ENCODE measurements at places on chromosomes 6 and 20.

- H3K27ac ChIP-seq: peak overlapping the region; percentile 87
- no peak overlapping the region for H3K4me3 ChIP-seq
- H3K4me1 ChIP-seq: peaks cover 64% of the 10 kb centered on the region
- no peaks in the 10 kb centered on the region for H3K27me3 ChIP-seq
- H3K36me3 ChIP-seq: no peaks in the 10 kb centered on the region
Observed at GRCh38 chr20:22389836-22390542, 194.4 kb downstream of the FOXA2 start.

- H3K27ac ChIP-seq: no peak overlapping the region
- no peaks in the 10 kb centered on the region for H3K4me1 ChIP-seq
- H3K27me3 ChIP-seq: no peaks in the 10 kb centered on the region
- no peak overlapping the region for H3K4me3 ChIP-seq
Observed at GRCh38 chr6:75478929-75479328, 14.7 kb downstream of the FILIP1 start.

DNA sequence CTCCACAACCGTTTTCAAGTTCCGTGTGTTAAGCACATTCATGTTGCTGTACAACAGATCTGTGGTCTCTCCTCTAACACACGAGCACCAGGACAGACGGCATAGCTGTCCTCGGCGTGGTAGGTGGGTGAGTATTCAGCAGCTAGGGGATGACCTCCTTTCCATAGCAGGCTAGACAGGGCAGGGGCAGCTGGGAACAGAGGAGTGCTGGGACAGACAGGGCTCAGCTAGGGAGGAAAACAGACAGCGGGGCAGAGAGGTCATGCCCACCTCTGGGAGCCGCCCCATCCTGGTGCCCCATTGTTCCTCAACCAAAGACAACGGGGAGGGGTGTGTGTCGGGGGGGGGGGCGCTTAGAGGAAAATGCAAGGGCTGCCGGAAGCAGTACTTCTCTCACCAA lies 271.5 kb upstream of the FOXQ1 start:
- H3K4me1 ChIP-seq: no peaks in the 10 kb centered on the region
- DNase-seq: no peak
- H3K36me3 ChIP-seq: no peaks in the 10 kb centered on the region

DNA sequence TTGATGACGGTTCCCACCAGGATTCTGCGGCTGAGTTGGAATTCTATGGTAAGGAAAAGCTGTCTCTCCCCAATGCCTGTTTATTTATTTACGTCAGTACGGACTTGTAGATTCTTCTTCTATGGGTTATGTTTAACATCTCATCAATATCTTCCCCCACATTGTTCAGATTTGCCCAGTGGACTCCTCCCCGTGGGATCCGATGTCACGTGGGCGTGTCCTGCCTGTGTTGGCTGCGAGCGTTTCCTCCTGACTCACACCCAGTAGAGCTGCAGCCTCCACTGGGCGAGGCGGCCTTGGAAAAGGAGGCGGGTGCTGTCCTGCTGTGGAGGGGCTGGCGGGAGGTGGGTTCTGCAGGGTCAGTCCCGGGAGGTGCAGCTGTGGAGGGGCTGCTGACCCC lies 46.8 kb upstream of the SLCO4A1 start:
- H3K27ac ChIP-seq: no peak overlapping the region
- no peak overlapping the region for H3K4me3 ChIP-seq
- no peaks in the 10 kb centered on the region for H3K36me3 ChIP-seq
- peak; percentile 70 for DNase-seq

GRCh38 chr20:47018381-47018780 lies 123.7 kb downstream of the EYA2 start:
- peaks cover 61% of the 10 kb centered on the region for H3K27me3 ChIP-seq
- H3K4me1 ChIP-seq: no peaks in the 10 kb centered on the region
- DNase-seq: no peak

GRCh38 chr6:63610944-63611343 lies 24.7 kb upstream of the PHF3 start:
- H3K36me3 ChIP-seq: no peaks in the 10 kb centered on the region
- DNase-seq: no peak
- H3K4me1 ChIP-seq: no peaks in the 10 kb centered on the region
- no peaks in the 10 kb centered on the region for H3K27me3 ChIP-seq
- no peak overlapping the region for H3K27ac ChIP-seq

DNA sequence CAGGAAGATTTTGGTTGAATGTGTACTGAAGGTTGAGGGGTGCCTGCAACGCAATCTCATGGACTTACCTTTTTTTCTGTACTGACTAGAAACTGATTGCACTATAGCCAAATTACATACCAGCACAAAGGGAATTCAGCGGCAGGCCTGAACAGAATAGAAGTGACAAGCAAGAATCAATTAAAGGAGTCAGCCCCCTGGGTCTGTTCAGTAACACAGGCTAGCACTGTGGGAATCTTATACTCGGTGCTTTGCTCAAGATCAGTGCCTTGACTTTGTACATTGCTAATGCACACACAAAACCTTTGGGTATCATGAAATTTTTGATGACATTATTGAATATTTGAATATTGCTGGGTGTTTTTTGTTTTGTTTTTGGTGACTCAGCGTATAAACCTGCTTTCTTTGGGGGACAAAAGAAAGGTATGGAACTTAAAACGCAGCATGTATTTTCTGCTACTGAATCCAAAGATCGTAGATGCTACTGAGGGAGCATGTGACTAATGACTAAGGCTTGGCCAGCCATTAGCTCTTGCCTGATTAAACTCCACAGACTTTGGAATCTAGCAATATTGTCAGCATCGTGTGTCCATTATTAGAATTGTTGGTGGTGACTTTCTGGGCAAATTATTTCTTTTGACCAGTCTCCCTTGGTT lies 236.6 kb downstream of the ARID1B start:
- no peak for DNase-seq
- no peak overlapping the region for H3K4me3 ChIP-seq

- H3K4me3 ChIP-seq: no peak overlapping the region
- DNase-seq: no peak
- H3K27ac ChIP-seq: no peak overlapping the region
- H3K27me3 ChIP-seq: no peaks in the 10 kb centered on the region
- H3K4me1 ChIP-seq: no peaks in the 10 kb centered on the region
Observed at GRCh38 chr6:33445119-33445603, 9.2 kb upstream of the ZBTB9 start.

- H3K27ac ChIP-seq: no peak overlapping the region
- H3K36me3 ChIP-seq: no peaks in the 10 kb centered on the region
- peaks cover 84% of the 10 kb centered on the region for H3K27me3 ChIP-seq
- no peak overlapping the region for H3K4me3 ChIP-seq
- no peaks in the 10 kb centered on the region for H3K4me1 ChIP-seq
- no peak for DNase-seq
Observed at GRCh38 chr20:19431316-19431700, 218.9 kb downstream of the SLC24A3 start.

DNA sequence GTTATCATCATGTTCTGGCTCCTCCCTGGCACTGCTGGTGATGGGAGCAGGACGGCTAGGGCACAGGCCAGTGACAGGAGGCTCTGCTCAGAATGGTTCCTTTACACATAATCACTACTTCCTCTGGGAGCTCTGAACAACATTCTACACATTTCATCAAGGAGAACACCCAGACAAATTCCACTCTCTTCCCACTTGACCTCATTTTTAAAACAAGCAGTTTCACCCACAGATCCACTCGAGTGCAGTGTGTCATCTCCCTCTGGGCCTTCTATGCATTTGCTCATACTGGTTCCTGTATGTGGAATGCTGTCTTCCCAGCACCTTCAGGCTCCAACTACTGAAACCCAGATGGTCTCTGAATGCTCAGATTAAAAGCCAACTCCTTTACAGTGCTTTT lies 84.8 kb downstream of the ELOVL5 start:
- H3K27me3 ChIP-seq: no peaks in the 10 kb centered on the region
- H3K36me3 ChIP-seq: peaks cover 47% of the 10 kb centered on the region
- no peak overlapping the region for H3K4me3 ChIP-seq
- H3K4me1 ChIP-seq: no peaks in the 10 kb centered on the region
- no peak for DNase-seq
- H3K27ac ChIP-seq: no peak overlapping the region

DNA sequence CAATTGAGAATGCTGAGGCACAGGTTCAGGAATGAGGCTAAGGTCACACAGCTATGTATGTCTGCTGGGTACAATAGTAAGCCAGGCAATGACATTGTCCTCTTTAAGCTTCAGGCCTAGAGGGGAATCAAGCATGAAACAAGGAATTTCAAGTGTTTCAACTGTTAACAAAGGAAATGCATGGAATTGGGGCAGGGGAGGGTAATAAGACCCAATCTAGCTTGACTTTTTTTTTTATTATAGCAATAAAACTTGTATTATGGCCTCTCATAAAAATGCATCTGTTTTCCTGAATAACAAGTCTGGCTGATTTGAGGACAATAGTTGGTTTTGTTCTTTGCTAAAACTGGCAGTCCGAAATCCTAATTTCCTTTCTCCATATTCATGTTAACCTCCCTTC lies 336.7 kb downstream of the CBLN4 start:
- H3K36me3 ChIP-seq: no peaks in the 10 kb centered on the region
- H3K4me1 ChIP-seq: no peaks in the 10 kb centered on the region
- H3K4me3 ChIP-seq: no peak overlapping the region
- no peak overlapping the region for H3K27ac ChIP-seq

DNA sequence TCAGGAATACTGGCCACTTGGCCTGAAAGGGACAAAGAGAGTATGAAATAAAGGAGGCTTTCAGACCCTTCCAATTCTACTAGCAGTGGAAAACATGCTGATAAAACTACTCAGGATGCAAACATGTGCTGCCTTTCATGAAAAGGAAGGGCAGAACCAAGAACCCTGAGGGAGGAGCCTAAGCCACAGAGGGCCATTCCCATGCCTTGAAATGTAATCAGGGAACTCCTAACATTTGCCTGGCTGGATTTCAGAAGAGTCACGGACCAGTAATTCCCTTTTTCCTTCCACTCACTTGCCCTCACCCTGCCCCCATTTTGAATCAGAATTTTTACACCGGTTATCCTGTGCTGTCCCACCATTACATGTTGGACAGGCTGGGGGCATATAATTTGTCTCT lies 116.2 kb downstream of the LAMP5 start:
- no peak overlapping the region for H3K27ac ChIP-seq
- no peak for DNase-seq
- no peak overlapping the region for H3K4me3 ChIP-seq
- H3K4me1 ChIP-seq: 0 out of 2 replicates have a peak, but pooled peaks cover 4% of the 10 kb centered on the region
- H3K36me3 ChIP-seq: no peaks in the 10 kb centered on the region

DNA sequence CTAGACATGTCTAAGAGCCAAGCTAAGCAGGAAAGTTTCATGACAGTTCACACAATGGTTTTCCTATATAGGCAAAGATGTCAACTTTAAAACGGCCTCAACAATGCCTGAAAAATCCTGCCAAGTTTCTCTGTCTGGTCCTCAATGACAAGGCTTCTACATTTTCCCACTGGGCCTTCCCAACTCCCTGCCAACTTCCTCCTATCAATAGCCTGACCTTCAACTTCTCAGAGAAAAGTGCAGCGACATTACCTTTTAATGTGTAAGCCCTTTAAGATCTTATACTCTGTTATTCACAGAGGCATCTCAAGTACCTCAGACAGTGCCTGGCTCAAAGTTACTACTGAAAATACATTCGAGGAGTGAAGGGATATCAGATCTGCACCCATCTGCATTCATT lies 56.2 kb upstream of the BTBD3 start:
- no peak overlapping the region for H3K4me3 ChIP-seq
- no peaks in the 10 kb centered on the region for H3K4me1 ChIP-seq
- H3K27ac ChIP-seq: no peak overlapping the region
- no peak for DNase-seq

DNA sequence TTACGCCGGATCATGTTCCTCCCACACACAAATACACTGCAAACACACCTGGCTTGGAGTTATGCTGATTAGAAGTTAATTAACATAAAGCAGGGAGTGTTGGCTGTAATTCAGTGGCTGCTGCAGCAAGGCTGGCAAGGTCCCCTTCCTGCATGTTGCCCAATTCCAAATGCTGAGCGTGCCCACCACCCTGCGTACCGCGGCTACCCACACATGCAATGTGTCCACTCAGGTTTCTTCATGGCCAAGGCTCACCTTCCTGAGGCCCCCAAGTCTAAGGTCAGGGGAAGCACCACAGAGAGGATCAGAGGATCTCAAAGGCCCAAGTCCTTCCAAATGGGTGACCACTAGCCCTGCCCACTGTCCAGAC lies 11.6 kb upstream of the PRND start:
- no peaks in the 10 kb centered on the region for H3K36me3 ChIP-seq
- H3K27me3 ChIP-seq: no peaks in the 10 kb centered on the region
- peaks cover 12% of the 10 kb centered on the region for H3K4me1 ChIP-seq
- no peak overlapping the region for H3K4me3 ChIP-seq
- no peak overlapping the region for H3K27ac ChIP-seq

DNA sequence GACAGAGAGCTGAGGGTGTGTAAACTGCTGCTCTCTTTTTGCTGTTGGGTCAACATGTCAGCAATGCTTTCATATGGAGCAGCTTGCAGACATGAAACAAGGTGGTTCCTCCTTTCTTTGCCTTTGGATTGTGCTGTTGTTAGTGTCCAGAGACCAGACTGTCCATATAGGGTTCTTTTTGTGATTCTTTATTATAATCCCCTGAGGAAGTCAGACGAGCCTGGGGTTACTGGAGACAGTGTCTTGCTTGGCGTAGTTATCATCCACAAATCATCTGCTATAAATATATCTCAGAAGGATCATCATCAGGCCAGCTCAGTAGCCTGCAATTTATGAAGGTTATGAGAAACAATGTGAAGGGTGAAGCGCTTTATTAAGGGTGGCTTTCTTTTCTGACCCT lies 2.3 kb upstream of the ADGRB3 start:
- peaks cover 53% of the 10 kb centered on the region for H3K27me3 ChIP-seq
- H3K4me3 ChIP-seq: no peak overlapping the region
- H3K4me1 ChIP-seq: no peaks in the 10 kb centered on the region
- no peak overlapping the region for H3K27ac ChIP-seq

- H3K4me3 ChIP-seq: no peak overlapping the region
- no peak for DNase-seq
- H3K4me1 ChIP-seq: peaks cover 15% of the 10 kb centered on the region
- no peaks in the 10 kb centered on the region for H3K27me3 ChIP-seq
- H3K36me3 ChIP-seq: no peaks in the 10 kb centered on the region
Observed at GRCh38 chr6:43921039-43921438, 151.0 kb downstream of the VEGFA start.

DNA sequence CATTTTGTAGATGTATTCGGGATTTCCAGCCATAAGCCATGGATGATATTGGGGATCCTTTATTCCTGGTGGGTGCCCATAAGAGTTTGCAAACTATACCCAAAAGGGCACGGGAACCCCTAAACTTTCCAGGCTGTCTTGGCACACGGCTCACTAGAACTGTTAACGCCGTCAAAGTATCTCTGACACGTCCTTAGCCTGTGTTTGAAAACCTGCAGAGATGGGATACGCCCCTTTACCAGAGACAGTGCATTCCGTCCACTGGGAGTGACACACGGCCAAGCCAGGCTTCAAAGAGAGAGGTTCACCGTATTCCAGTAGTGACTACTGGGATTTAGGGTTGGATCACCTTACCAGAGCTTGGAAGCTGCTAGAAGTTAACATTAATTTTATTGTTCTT lies 95.0 kb downstream of the THBS2 start:
- H3K27me3 ChIP-seq: no peaks in the 10 kb centered on the region
- DNase-seq: no peak
- H3K27ac ChIP-seq: no peak overlapping the region
- no peak overlapping the region for H3K4me3 ChIP-seq
- H3K36me3 ChIP-seq: no peaks in the 10 kb centered on the region

Data from PC-3 (cell line).